Pericardium fibroblast (primary cell): ENCODE measurements at places on chromosomes 7 and 10. TPM values are rescaled to one million over a fixed set of nuclear protein-coding genes. Genes with fewer than 3 reads are reported as not detected.

AGAP5 gene
- total RNA-seq, result 1.5 and 3.5 TPM in 2 replicates

SPACDR gene
- total RNA-seq, result 8.4 TPM in 1 of 2 replicates, not detected in the other

DNAH11 gene
- 0.23 TPM in 1 of 2 replicates, not detected in the other for total RNA-seq

CDK1 gene
- 5.2 and 5.7 TPM in 2 replicates for total RNA-seq

GNG11 gene
- 68.2 and 98.4 TPM in 2 replicates for total RNA-seq

RADIL gene
- 1.3 and 10.2 TPM in 2 replicates for total RNA-seq

PLAU gene
- total RNA-seq, result 52.7 and 77.5 TPM in 2 replicates

NPC1L1 gene
- not detected in 2 replicates for total RNA-seq

CABCOCO1 gene
- total RNA-seq, result 0.23 and 2.0 TPM in 2 replicates

MYOZ1 gene
- total RNA-seq, result not detected in 2 replicates

MACROH2A2 gene
- 14.5 and 14.9 TPM in 2 replicates for total RNA-seq

SFTPA2 gene
- total RNA-seq, result not detected in 2 replicates

SH2D4B gene
- total RNA-seq, result not detected in 2 replicates

SOSTDC1 gene
- not detected in 2 replicates for total RNA-seq

IFIT1 gene
- total RNA-seq, result 12.6 and 23.2 TPM in 2 replicates

HOXA11 gene
- total RNA-seq, result 4.0 TPM in 1 of 2 replicates, not detected in the other

FEZF1 gene
- not detected in 2 replicates for total RNA-seq

SCD gene
- 343 and 463 TPM in 2 replicates for total RNA-seq

STK31 gene
- total RNA-seq, result not detected in 2 replicates

ZNF277 gene
- 28.9 and 49.6 TPM in 2 replicates for total RNA-seq

ERVW-1 gene
- not detected in 2 replicates for total RNA-seq

TNKS2 gene
- total RNA-seq, result 25.2 and 25.6 TPM in 2 replicates

PDE6C gene
- not detected in 2 replicates for total RNA-seq

CFTR gene
- total RNA-seq, result 0.12 TPM in 1 of 2 replicates, not detected in the other

CPXM2 gene
- not detected in 2 replicates for total RNA-seq
